ENCODE measurements at places on chromosomes 11 and 22.

DNA sequence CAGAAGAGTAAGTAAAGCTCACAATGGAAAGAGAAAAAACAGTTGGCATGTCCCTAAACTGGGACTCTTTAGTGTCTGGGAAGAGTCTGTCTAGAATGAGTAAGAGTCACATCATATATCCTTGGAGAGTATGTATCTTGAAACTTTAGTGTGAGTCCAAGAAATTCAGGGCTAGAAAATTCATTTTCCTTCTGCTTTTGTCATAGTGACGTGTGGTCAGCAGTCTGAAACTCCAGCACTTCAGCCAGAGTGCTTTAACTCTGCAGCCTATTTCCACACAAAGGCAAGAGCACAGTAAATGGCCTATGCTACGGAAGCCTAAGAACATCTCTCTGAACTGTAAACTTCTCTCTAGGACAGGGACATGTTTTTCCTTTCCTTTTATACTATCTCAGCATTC is 174.1 kb downstream of the FAM181B start:
- DNase-seq: no peak

GRCh38 chr22:17767233-17768065 is 6.8 kb downstream of the BID start:
- no peak for DNase-seq

DNA sequence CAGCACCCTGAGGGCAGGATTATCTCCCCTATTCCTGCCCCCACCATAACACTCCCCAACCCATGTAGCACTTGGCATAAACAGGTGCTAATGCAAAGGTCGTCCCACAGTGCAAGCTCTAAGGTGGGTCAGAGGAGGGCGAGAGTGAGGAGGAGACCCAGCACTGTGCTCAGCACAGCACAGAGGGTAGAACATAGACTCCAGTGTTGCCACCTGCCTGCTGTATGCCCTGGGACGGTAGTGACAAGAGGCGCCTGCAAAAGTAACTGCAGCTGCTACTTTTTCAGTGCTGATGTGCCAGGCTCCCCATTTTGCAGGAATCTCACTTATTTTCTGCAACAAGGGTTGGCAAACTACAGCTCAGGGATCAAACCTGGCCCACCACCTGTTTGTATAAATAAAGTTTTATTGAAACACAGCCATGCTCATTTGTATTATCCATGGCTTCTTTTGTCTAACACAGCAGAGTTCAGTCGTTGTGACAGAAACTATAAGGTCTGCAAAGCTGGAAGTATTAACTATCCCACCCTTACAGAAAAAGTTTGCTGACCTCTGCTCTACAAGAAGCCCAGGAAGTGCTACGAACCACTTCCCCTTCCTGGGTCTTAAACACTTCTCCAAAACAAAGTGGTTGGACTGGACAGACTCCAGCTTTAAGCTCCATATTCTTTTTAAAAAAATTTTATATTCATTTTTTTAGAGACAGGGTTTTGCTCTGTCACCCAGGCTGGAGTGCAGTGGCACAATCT is 16.9 kb upstream of the CDC42BPG start:
- no peak for DNase-seq

DNA sequence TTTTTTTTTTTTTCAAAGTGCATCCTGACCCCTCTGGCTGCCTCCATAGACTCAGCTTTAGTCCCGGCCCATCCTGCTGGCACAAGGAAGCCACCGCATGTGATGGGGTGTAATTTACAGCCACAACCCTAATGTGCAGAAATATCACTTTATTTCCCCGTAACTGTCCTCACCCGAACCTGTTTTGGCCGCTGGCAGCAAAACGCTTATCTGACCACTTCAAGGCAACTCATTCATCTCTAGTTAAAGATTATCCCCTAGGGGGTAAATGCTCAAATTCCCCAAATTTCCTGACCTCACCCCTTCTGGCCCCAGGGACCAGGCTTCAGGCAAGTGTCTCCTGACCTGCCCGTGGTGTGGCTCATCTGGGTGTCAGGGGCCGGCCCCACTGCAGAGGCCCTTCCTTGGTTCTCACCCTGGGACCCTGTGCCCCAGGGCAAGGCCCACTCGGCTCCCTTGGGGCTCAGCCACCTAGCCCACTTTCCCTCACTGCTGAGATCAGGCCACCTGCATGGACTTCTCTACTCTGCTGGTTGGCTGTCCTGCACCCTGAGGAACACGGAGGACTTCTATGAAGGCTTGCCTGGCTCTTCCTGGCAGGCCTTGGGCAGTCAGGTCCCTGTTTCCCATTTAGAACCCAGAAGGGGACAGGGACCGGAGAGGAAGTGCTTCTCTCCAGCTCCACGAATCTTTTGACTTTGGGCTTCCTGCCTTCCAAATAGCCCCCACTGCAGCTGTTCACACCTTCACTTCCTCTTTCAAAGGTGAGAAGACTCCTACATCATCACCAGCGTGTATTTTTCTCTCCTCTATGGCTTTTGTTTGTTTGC is 53.3 kb downstream of the WNT11 start:
- no peak for DNase-seq

DNA sequence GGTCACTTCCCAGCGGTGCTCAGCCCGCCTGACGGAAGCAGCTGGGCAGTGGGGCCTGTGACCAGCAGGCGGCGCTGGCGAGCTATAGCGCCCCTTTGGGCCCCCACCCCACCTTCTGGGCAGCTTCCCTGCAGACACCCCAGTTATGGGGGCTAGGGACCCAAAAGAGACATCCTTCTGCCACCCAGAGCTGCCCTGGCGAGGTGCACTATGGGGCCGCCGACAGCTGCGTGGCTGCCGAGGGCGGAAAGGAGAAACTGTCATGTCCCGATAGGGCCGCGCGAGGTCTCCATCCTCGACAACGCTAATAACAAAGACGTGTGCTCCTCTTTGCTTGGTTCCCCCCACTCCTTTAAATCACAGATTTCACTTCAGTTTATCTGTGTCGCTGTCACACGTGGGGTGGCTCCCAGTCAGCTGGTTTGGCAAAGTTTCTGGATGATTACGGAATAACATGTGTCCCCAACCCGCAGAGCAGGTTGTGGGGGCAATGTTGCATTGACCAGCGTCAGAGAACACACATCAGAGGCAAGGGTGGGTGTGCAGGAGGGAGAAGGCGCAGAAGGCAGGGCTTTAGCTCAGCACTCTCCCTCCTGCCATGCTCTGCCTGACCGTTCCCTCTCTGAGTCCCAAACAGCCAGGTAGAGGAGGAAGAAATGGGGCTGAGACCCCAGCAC is 673 bp upstream of the MYO7A start:
- DNase-seq: no peak

DNA sequence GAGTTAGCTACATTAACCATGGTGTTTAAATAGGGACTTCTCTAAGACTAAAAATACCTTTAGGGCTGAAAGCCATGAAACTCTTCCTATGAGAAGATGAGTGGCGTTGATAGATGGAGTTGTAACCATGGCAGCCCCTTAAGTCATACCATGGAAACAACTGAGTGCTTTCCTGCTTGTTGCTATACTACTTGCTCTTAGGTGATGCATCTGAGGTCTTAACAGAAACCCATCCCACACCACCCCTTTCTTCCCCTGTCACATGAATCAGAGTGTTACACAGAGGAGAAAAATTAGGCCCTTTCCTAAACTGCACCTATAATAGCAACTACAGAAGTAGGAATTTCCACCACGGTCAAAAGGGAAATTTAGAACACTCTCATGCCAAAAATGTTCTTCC is 64.3 kb upstream of the ZC3H12C start:
- no peak for DNase-seq

DNA sequence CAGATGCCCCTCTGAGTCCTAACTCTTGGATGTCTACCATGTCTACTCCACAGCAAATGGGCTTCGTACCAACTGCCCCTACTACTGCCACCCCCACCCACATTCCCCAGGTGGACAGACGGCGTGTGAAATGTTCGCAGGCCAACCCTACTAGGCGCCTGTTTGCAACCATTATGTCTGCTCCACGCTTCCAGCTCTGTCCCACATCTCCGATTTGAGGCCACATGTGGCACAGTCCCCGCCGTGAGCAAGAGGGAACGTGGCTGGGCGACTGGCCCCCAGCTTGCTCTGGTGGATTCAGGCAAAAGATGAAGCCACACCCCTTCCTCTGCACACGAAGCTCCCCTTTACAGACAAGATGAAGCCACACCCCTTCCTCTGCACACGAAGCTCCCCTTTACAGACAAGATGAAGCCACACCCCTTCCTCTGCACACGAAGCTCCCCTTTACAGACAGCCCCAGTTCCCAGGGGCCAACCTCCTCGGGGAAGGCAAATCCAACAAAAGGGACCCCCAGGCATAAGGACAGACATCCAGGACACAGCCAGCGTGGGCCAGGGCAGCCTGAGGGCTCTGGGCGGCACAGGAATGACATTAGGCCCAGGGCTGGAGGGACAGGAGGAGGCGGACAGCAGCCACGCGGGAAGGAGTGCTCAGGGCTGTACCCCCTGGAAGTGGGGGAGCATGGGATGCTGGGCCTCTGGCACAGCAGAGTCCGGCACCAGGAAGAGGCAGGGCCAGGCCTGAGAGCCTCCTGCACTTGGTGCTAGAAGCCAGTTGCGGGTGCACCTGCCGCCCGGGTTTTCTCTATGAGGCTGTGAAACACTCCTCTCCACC is 106.2 kb downstream of the SHANK2 start:
- DNase-seq: no peak

DNA sequence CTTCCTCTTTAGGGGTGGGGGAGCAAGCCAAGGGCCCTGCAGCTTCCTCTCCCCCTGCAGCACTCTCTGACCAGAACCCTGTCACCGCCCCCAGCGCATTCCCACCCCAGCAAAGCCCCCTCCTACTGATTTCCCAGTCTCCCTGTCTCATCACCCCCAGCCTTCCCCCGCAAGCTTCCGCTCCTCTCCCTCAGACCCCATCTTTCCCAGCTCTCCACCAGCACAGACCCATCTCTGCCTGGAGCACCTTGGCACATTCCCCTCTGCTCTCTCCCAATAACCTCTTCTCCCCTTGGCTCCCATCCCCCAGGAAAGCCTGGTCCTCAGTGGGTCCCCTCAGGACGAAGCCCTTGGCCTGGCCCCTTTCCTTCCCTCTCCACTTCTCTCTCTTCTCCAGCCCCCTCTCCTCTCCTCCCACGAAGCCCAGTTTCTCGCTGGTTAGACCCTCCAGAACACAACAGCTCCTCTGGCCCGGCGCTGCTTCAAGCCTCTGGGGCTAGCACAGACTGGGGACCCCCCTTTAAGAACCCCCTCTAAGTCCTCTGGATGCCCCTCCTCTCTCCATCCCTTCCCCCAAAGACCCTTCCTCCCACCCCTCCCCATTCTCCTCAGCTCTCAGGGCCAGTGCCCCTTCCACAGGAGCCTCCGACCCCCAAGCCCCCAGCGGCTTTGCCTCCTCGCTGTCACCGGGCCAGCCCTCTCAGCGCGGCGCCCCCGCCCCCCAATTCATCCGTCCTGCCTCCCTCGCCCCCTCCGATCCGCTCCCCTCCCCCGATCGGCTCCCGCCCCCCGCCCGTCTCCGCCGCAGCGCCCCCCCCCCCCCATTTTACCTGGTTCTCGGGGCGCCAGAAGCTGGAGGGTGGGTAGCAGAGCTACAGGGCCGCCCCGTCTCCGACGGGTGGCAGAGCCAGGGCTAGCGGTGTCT is 594 bp downstream of the NRXN2 start:
- DNase-seq: no peak

- no peak for DNase-seq
These were observed 69.6 kb downstream of the CDKN1C start for GRCh38 chr11:2815762-2816496.

- no peak for DNase-seq
These were observed 119.5 kb upstream of the B3GAT1 start for GRCh38 chr11:134531327-134532130.

GRCh38 chr22:19783586-19784383 is 23.2 kb downstream of the TBX1 start:
- DNase-seq: no peak

GRCh38 chr11:77080643-77081210 is 14.0 kb downstream of the CAPN5 start:
- no peak for DNase-seq

DNA sequence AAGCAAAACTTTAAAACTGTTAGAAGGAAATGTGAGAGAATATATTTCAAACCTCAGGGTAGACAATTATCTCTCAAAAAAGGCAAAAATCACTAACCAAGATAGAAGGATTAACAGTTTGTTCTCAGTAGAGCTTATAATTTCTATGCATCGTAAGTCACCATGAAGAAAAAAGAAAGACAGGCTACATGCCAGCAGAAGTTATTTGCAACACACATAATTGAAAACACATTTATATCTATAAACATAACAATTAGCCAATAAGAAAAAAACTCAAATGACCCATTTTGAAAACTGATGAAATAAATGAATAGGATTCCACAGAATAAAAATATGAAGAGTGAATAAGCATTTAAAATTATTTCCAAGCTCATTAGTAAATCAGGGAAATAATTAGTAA is 24.4 kb upstream of the SNX19 start:
- DNase-seq: no peak

- DNase-seq: no peak
These were observed 622.1 kb upstream of the KIRREL3 start for GRCh38 chr11:127622686-127623085.

DNA sequence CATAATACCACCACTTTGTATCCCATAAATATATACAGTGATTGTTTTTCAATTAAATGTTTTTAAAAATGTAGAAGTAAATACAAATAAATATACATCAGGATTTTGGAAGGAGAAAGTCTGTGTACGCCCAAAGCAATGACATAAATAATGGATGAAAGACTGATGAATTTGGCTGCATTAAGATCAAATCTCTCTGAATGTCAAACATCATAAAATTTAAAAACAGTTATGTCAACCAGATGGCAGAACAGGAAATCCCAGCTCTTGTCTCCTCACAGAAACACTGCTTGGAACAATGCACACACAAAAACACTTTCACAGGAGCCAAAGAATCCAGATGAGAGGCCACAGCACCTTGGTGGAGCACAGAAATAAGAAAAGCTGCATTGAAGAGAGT is 332.9 kb downstream of the NTM start:
- DNase-seq: no peak

- no peak for DNase-seq
These were observed 68.1 kb downstream of the LIF start for GRCh38 chr22:30178181-30179126.

GRCh38 chr11:45253640-45254039 is 32.5 kb downstream of the SYT13 start:
- no peak for DNase-seq

DNA sequence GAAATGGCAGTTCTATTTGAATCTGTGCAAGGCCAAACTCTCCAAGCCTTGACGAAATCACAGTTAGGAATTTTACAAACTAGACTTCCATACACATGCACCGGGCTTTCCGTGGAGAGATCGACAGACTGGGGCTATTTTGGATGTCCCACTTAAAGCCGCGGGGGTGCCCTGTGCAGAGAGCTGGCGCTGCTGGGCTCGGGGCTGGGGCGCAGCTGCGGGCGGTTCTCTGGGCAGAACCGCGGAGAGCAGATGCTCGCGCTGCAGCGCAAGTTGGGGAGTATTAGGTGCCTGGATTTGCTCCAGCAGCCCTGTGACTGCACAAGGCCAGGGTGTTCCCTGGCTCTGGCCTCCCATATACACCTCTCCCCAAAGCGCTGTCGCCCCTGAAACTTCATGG is 67.2 kb downstream of the SPATA19 start:
- DNase-seq: no peak

- no peak for DNase-seq
These were observed 23.1 kb upstream of the MICAL2 start for GRCh38 chr11:12087075-12088004.

- DNase-seq: no peak
These were observed 16.6 kb upstream of the MOB2 start for GRCh38 chr11:1502954-1503707.

- no peak for DNase-seq
These were observed 10.5 kb upstream of the TMEM121B start for GRCh38 chr22:17131686-17132085.

All from NCI-H1436 treated with DMSO at 0.1 percent for 48 hours (cell line).